ENCODE measurements at places on chromosomes 2 and 18.

GRCh38 chr2:206627632-206628031, 14.7 kb upstream of the FAM237A start:
- no peak for DNase-seq

GRCh38 chr2:143679617-143680016, 550.4 kb downstream of the ARHGAP15 start:
- DNase-seq = no peak

GRCh38 chr2:48874282-48874681, 118.8 kb upstream of the LHCGR start:
- no peak for DNase-seq

- no peak for DNase-seq
These were observed 62.8 kb downstream of the TMEM237 start for GRCh38 chr2:201580486-201580885.

GRCh38 chr2:70920367-70920715, 15.4 kb upstream of the ATP6V1B1 start:
- DNase-seq = no peak

- no peak for DNase-seq
These were observed 31.4 kb downstream of the NEMP2 start for GRCh38 chr2:190503088-190503487.

GRCh38 chr2:16657671-16658070, 8.0 kb downstream of the CYRIA start:
- DNase-seq = no peak

DNA sequence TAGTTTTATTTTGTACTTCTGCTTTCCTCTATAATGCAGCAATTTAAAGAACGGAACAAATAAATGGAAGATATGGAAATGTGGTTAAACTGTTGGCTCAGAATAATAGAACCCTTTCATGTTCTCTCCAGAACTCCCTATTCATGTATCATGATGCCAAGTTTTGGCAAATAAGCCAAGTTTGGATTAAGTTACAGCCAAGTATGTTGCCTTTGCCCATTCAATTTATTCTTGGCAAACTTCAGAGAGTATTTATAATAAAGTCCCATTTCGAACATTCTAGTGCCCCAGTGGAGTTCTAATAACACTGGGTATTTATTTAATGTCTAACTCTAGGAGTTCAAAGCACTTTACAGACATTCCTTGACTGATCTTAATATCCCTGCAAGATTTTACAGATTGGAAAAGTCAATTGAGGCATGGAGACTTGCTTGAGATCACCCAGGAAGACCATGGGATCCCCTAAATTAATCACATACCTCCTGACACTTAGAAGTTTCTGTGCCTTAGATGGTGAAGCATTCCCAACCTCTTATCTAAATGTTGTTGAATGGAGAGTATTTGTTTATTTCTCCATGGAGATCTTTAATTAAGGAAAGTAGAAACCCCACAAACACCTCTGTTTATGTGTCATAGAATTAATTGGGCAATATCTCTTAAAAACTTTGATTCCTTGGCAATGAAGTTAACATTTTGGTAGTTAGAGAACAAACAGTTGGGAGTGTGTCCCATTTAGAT, 106.7 kb downstream of the ACKR3 start:
- no peak for DNase-seq

DNA sequence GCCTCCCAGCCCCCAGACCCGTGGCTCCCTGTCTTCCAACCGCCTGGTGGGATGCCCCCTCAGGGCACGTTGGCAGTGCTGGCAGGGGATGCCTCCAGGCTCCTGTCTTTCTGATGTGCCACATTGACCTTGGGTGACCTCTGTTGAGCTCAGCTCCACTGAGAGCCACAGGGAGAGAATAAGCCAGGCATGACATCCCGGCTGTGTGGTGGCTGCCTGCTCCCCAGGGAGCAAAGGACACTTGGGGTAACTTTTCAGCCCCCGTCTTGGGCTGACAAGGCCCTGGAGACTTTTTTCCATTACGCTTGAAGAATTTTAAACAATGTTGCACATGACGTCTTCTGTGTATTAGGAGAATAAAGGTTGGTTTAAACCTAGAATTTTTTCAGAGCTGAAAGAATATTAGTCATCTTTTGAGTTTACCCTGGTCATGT, 246.0 kb downstream of the TSN start:
- DNase-seq = peak; percentile 26

DNA sequence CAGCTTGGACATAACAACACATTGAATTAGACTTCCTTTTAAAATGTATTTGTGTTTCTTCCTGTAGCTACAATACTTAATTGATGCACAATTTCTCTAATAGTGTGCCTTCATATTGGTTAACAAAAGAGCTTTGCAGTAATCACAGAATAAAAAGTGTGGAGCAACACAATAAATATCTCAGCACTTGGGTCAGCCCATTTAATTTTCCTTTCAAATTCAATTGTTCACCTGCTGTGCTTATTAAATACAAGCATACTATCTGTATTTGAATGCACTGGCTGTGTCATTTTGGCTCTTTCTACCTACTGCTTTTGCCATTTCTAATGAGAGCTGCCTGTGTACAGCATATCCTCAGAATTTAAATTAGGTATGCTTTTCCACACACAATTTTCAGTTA, 1641.3 kb upstream of the SLC39A10 start:
- no peak for DNase-seq

DNA sequence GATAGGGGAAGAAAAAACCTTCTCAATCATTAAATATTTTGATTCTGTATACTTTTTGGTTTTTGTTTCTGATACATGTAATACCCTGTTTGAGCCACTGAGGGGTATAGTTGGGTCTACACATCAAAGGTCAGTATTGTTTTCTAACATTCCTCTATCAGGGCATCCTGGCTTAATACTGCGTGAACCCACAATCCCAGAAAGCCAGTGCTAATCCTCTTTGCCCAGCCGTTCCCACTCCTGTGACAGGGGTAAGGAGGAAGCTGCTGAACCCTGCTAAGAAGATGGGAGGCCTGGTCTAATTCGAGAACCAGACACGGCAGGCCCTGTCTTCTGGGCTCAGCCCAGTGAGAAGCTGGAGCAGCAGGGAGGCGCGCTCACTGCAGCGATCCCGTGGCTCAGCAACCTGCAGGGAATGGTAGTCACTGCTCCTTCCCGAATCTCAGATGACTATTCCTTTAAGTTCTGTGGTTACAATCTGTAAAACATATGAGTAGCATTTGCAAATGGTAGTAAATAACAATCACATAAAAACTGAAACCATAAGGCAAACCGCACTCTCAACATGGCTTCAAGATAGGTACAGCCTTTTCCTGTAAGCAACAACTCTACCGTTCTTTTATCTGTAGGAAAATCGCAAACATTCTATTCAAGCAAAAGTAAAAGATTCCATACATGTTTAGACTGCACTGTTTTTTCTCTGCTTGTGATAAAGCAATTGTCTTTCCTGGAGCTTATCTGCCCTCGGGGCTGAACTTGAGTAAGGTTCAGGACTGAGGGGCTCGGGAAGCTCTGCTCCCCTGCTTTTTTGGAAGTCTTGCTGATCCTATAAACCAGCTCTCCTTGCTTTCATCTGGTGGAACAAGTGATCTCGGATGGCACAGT, 87.0 kb downstream of the EPB41L3 start:
- peak; percentile 50 for DNase-seq

DNA sequence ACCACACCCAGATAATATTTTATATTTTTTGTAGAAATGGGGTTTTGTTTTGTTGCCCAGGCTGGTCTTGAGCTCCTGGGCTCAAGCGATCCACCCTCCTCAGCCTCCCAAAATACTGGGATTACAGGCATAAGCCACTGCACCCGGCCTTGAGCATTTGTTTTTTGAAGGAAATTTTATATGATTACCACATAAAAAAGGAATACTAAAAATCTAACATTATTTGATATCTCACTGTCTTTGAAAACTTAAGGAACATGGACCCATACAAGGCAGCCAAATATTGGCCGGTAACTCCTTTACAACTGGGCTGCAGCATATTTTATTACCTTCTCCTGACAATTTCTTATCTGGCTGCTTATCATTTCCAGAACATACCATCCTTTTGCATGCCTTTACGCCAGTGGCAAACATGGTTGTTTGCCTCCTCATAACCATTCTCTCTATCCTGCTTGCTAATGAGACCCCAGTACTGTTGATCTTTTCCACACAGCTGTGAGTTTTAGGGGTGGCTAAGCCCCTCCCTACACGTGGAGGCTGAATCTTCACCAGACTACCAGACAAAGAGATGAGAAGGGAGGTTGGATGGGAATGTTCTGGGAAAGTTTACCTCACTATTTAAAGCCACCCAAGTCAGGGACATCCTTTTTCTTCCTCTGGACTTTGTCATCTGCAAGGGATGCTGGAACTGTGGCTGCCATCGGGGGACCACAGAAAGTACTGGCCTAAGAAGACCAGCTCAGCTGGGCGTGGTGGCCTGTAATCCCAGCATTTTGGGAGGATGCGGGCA, 157.5 kb downstream of the TGIF1 start:
- no peak for DNase-seq

GRCh38 chr2:71932780-71933466, 214.7 kb downstream of the CYP26B1 start:
- no peak for DNase-seq

DNA sequence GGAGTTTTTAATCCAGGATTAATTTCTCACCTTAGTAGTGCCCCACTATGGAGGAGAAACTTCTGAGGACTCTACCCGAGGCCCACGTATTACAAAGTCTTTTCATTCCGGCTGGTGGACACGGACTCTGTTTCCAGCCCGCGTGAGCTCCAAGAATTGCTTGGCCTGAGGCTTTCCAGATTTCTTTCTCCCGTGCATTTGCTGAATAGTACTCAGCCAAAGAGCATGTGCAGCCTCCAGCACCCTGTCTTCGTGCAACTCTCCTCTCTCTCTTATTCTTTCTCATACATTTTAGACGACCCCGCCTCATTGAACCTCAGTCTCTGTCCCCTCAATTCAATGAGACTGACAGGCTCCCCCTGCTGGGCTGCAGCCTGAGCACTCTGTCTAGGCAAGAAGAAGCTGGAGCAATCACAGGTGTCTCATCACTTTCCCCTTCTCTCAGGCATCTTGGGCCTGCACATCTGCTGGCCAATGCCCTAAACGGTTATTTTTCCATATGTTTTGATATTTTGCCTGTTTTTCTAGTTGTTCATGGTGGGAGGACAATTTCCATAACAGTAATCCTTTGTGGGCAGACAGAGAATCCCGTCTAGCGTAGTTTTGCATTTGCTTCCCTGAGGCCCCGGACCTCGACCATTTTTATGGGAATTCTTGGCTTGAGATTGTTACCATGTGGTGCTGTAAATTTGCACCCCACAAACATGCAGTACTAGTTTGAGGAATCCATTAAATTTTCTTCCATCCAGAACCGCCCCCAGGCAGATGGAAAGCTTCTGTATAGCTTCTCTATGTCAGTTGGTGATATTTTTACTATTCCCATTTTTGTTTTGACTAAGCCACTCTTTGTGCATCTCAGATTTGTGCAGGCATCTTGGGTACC, 50.1 kb upstream of the LPIN2 start:
- DNase-seq = peak; percentile 53

DNA sequence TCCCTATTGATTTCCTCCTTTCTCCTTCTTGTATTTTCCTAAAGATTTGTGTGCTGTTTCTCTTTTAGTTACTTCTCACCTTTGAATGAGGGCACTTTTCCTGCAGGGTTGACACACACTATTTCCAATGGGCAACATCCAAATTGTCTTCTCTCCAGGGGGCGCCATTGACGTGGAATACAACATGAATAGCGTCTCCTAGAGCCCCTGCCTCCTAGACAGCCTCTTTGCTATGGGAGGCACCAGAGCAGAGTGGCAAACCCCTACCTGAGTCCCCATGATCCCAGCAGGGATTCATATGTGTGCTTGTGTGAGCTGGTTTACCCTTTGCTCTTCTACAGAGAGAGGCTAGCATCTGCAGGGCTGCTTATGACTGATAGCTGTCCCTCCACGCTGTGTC, 61.3 kb upstream of the ITSN2 start:
- peak; percentile 48 for DNase-seq

DNA sequence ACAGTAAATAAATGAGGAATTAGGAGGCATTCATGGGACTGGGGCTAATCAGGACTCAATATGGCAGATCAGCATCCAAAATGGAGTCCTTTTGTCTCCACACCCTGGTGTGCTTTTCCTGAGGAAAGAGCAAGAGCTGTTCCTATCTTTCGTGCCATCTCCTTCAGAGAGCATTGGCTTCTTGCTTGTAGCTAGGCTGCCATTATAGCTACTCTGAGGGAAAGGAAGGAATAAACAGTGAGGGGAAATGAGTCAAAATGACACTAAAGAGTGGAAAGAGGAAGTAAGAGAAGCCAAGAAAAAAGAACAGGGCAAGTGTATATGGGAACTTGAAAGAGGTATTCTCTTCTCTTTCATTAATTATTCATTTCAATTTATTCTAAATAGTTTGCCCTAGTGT, 8.4 kb upstream of the NMI start:
- no peak for DNase-seq

DNA sequence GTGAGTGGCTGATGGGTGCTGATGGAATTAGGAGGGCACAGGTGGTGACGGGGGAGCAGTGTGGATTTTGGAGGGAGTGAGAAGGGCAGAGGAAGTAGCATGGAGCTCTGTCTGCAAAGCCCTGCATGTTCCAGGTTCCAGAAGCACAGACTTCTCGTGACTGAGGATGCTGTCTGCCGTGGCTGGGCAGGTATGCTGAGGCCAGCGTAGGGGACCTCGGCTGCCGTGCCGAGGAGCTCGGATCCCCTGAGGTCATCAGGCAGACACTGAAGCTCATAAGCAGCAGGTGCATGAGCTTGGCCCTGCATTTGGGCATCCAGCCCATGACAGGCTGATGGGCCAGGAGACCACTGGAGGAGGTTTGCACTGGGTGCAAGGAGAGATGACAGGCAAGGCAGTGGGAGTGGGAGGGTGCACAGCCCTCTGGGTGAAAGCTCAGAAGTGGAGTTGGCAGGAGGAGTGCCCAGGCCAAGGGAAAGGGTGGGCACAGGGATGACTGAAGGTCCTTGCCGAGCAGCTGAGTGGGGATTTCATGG, 215.3 kb downstream of the SH3RF3 start:
- no peak for DNase-seq

GRCh38 chr2:70203086-70203485, 12.3 kb upstream of the C2orf42 start:
- DNase-seq = no peak

DNA sequence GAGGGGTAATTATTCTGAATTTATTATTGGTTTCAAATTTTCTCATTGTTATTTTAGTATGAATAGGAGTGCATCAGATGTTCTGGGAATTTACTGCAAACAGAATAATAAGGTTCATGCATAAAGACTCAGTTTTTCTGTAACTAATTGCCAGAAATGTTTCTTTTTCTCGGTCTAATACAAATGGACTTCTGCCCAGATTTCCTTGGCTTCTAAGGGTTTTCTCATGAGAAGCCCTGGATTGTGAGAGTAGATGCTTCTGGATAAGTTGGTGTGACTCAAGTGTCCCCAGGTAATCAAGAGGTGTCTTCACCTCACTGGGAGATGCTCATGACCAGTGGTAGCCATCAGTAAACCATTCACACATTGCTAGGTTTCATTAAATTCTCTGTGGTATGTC, 78.5 kb downstream of the CCDC85A start:
- no peak for DNase-seq

GRCh38 chr2:66577321-66578053, 142.6 kb downstream of the MEIS1 start:
- DNase-seq = no peak

DNA sequence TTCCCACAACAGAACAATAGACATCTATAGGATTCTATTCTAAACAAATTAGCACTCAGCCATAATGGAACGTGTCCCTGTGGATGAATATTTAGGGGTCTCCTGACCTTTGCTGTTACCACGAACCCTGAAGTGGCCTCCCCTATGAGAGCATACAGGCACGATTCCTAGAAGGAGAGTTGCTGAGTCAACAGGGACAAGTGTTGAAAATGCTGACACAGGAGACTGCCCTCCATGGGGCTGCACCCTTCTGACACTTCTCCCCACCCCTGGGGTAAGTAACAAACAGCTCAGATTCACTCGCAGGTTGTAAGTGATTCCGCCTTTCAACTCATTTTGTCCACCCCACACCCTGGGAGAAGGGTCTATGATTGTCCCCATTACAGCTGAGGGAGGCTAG, 14.1 kb upstream of the STK25 start:
- no peak for DNase-seq
